Astrocyte of the spinal cord (primary cell): ENCODE measurements at places on chromosomes 5 and 9.

DNA sequence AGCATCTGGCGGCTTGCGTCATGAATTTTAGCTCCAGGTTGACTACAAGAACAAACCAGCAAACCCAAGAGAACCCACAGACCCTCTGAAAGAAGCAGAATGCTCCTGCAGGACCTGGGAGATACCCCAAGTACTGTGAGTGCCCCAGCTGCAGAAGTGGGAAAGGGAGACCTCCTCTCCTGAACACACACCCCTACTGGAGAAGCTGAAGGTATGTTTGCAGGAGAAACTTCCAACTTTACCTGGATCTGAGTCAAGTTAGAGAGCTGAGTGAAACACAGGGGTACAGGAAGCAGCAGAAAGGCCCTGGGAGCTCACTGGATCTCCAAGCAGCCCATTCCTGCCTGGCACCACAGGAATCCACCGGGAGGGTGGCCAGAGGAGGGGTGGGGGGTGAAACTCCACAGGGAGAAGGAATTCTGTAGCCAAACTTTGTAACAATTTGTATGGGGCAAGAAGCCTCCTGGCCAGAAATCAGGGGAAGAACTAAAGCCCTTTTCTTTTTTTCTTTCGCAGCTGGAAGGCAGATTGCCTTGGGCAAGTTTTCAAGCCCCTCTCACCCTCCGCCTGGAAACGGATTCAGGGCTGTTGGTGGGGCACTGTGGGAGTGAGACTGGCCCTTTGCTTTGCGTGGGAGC is 576.2 kb downstream of the BNC2 start:
- peak; percentile 22 for DNase-seq

DNA sequence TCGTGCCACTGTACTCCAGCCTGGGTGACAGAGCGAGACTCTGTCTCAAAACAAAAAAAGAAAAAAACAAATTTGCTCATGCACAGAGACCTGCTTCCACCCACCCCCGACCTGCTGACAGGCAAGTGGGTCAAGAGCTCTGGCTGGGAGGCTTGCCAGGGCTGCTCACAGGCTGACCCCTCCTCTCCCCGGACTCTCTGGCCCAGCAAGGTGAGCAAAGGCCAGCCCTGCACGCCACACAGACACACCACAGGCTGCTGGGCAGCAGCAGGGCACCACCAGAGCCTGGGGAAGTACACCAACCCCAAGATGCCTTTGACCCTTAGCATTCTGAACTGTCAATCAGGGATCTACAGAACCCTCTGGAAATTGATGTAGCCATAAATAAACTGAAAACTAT is 29.2 kb downstream of the NSUN2 start:
- no peak for DNase-seq

DNA sequence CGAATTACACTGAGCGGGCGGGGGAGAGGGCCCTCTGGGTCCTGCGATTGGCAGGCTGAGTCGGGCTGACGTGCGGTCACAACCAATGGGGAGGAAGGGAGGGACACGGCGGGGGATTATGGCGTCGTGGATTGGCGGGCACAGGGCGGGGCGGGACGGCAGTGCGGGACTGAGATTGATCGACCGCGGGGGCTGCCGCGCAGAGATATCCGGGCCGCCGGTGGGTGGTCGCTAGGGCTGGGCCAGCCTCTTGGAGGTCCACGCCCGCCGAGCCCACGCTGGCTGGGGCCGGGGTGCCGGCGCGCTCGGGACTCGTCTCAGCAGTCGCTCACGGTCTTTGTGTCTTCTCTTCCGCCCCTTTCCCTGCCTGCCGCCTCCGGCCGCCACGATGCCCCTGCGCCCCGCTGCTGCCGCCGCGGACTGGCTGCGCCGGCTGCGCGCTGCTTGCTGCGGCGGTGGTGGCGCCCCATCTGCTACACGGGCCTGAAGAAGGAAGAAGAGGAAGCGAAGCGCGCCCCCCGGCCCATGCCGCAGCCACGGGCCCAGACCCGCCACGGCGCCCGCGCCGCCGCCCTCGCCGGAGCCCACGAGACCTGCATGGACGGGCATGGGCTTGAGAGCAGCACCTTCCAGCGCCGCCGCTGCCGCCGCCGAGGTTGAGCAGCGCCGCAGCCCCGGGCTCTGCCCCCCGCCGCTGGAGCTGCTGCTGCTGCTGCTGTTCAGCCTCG is at the start of gene RGMB:
Gene RGMB (plus strand): TSS at position 200 of the 728 bp plus-strand sequence. CDS start 408 bp downstream, at position 608.
- peak; percentile 100 for DNase-seq

- DNase-seq: no peak
Measured at GRCh38 chr9:36551910-36552309, 20.8 kb upstream of the MELK start.

GRCh38 chr5:149452665-149453617 is 73.8 kb upstream of the IL17B start:
- DNase-seq: peak; percentile 96

DNA sequence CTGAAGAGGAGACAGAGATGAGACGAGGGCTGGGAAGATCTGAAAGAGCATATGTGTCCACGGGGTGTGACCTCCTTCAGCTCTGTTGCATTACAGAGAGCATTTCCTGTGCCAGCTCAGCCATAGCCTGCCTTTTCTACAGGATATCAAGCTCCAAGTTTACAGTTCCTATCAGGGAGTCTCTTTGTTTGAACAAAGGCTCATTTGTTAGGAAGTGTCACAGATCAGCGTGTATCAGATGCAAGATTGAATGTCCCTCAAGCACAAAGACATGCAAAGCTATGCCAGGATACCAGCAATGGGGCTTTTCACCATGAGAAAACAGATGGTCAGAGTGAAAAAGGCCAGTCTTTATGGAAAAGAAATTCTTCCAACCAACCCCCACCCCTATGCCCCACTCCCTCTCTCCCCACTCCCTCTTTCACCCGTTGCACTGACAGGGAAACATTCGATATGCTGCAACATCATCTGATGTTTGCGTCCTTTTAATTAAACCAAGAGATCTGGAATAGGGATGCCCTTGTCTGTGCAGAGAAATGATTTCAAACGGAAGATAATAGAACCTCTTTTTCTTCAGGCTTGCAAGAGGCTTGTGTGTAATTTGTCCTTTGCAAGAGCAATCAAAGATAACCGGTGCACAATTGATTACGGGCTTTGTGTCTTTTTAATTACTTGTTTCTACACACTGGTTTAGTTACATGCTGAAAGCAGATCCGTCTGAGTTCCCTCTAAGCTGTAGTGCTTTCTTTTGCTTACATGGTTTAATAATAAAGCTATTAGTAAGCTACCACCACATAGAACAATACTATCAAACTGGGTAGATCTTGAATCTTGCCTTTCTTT is 263.1 kb upstream of the RGMB start:
- DNase-seq: no peak

DNA sequence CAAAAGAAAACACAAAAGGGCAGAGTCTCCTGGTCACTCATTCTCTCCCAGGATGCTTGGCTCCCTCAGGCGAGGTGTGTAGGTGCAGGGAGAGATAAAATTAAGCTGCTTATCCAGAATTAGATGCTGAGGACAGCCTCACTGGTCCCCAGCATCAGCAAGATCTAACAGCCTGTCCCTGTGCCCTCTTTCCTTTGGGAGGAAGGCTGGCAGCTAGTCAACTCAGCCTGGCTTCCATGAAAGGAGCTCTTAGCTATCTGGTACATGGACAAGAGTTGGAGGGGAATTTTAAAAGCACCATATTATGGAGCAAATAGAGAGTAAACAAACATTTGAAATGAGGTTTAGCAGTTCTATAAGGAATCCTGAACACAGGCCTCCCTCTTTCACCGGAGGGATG is 198.5 kb upstream of the PANK3 start:
- DNase-seq: no peak

DNA sequence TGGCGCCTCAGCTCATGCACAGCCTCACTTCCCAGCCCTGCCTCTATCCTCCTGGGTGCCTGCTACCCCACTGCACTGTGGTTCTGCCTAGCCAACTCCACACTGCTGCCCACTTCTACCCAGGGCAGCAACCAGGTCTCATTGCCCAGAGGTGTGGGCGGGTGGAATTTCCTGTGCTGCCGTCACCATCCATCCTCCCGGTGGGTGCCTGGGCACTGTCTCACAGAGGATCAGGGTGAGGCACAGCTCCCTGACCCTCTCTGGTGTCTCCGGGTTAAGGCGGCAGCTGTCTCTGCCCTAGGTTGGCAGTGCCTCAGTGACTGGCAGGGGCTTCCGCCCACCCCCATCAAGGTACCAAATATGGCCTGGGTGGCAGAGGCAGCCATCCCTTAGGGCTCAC is 4.3 kb upstream of the MTMR12 start:
- DNase-seq: no peak
